ENCODE measurements at places on chromosomes 7 and 10.

DNA sequence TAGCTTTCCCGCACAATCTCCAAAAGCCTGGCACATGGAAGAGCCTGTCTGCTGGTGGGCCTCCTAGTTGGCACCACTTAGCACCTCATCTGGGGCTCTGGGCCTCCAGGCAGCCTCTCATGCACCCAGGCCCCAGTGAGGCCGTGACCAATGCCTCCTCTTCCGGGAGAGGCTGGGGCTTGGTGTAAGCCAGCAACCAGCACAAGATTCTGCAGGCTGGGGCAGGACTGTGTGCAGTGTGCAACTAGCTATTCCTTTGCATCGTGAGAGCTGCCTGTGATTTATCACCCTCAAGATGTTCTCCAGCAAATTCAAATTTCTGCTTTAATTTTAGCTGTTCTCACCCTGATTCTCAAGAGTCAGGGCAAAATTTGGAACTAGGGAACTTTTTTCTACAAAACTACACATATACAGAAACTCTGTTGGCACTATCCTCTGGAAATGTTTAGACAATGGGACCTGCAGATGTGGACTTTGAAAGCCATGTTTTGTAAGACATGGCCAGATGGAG is 603.7 kb upstream of the MKI67 start:
- no peak for DNase-seq

- no peak for DNase-seq
Observed at GRCh38 chr10:86953747-86954680, 3.4 kb downstream of the MMRN2 start.

DNA sequence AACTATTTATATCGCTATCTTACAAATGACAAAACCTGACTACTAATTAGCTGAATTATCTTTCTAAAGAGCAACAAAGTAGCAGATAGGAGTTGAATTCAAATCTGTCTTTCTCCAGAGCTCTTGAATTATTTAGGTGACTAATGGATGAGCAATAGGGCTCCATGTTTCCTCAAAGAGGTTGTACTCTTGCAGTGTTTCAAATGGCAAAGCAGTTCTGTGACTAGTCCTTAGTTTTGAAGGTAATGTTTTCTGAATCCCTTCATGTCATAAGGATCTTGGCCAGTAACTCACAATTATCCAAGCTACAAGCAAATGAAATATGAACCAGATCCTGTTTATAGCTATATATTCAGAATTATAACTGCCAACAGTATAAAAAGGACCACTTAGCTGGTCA is 999.7 kb downstream of the NRG3 start:
- no peak for DNase-seq

DNA sequence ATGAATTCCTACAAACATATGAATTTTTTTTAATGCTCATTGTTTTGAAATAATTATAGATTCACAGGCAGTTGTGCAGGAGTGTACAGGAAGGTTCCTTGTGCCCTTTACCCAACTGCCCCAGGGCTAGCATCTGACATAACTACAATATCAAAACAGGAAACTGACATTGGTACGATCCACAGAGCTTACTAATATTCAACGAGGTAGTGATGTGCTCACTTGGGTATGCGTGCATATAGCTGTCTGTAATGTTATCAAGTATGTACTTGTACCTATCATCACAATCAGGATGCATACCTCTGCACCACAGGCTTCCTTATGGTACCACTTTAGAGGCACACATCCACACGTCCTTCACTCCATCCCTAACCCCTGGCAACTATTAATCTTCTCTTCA is 68.3 kb downstream of the BMS1 start:
- DNase-seq, result no peak

GRCh38 chr10:6148251-6148701 is 54.5 kb upstream of the PFKFB3 start:
- DNase-seq, result no peak

DNA sequence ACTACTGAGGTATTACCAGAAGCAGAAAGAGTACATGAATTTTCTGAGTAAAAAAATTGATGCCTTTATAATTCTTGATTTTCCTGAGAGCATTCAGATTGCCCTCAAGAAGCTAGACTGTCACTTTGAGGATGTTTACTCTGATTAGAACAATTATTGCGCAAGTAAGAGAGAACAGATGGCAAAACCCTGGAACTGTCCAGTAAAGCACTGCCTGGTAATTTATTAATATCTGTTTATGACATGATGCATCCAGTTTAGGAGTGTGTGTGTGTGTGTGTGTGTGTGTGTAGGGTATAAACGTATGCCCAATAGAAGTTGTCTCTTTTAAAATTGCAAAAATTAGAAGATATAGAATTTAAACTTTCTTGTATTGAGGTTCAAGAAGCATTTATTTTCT is 379.7 kb downstream of the PHTF2 start:
- no peak for DNase-seq

GRCh38 chr7:17546592-17546991 is 248.1 kb downstream of the AHR start:
- DNase-seq, result no peak

- no peak for DNase-seq
Observed at GRCh38 chr7:101632641-101633040, 3.5 kb upstream of the MYL10 start.

- no peak for DNase-seq
Observed at GRCh38 chr10:45407542-45407941, 33.5 kb downstream of the ALOX5 start.

- peak; percentile 88 for DNase-seq
Observed at GRCh38 chr7:22356701-22357310, at the start of gene RAPGEF5. Gene RAPGEF5 (minus strand): TSS chr7:22357154. CDS start chr7:22357060, 94 bp downstream.

DNA sequence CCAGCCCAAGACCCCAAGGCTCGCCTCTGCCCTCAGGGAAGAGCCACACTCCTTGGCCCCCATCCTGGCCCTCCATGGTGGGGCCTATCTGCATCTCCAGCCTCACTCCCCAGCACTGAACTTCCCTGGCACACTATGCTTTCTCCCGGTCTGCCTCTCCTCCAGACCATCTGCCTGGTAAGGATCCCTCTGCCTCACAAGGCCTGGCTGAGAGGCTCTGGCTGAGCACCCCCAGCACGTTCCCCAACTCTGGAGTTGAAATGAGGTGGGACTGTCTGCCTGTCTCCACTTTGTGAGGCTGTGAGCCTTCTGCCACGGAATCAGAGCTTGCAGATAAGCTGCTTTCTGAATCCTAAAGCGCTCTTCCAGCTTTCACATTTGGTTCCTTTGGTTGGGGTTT is 220.7 kb downstream of the TNS3 start:
- DNase-seq, result no peak

DNA sequence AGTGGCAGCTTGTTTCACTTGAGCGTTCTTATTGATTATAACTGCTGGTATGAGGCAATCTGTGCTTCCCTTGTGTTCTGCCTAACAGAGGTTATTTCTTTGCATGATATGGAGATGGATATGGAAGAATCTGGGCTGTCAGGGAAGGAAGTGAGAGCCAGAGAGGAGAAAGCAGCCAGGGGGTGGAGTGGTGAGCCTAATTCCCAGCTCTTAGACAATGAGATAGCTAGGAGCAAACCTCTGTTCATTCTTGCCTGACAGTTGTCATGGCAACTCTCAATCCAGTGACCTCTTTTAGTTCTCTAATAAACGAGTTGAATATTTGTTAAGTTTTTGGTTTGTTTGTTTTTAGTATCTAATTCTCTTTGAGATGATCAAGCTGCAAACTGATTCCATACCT is 214.3 kb downstream of the NRG3 start:
- DNase-seq, result no peak

DNA sequence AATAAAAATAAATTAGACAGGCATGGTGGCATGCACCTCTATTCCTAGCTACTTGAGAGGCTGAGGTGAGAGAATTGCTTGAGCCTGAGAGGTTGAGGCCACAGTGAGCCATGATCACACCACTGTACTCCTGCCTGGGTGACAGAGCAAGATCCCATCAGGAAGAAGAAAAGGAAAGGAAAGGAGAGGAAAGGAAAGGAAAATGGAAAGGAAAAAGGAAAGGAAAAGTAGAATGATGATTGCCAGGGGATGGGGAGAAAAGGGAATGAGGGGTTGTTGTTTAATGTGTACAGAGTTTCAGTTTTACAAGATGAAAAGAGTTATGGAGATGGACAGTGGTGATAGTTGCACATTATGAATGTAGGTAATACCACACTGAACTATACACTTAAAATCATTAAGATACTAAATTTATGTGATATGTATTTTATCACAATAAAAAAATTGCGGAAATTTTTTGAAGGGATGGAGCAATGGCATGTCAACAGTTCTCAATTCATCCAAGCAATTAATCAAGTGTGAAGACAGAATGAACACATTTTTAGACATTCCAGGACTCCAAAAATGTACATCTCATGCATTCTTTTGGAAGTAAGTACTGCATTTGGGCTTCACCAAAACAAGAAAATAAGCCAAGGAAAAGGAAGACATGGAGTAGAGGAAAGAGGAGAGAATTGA is 44.3 kb downstream of the IL6 start:
- no peak for DNase-seq

DNA sequence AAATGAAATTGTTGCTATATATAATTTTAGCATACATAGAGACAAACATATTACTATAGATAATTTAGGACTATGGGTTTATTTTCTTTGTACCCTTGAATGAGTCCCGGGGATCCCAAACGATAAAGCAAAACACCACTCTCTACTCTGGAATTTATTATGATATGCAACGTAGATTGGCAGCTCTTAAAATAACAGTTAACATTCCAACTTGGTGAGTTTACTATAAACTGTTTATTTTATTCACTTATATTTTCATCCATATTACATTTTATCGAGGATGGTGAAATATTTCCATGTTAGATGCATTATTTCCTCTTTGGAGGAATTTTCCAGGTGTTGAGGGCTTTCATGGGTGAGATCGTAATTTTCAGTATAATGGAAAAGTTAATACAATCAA is 138.7 kb upstream of the DGKB start:
- no peak for DNase-seq

GRCh38 chr7:4266270-4267040 is 415.6 kb upstream of the FOXK1 start:
- no peak for DNase-seq

- DNase-seq, result no peak
Observed at GRCh38 chr7:99396418-99397296, 11.7 kb downstream of the PDAP1 start.

GRCh38 chr7:100860702-100861615 is 6.2 kb upstream of the TRIP6 start:
- DNase-seq, result no peak

DNA sequence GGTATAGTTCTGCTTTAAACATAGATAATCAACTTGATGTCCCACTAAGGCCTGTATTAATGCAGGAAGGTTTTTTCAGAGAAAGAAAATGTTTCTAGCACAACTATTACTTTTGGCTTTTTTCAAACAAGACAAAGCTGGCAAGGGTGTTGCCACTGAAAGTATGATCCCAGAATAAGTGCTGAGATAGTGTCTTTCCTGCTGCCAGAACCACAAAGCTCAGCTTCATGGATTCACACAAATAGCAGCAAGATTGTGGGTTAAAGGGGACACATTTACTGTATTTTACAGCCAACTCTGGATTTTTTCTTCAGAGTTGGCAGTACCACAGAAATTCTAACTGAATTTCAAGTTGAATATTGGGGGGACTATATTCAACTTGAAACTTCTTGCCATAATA is 4.3 kb downstream of the NCOA4 start:
- DNase-seq, result no peak

DNA sequence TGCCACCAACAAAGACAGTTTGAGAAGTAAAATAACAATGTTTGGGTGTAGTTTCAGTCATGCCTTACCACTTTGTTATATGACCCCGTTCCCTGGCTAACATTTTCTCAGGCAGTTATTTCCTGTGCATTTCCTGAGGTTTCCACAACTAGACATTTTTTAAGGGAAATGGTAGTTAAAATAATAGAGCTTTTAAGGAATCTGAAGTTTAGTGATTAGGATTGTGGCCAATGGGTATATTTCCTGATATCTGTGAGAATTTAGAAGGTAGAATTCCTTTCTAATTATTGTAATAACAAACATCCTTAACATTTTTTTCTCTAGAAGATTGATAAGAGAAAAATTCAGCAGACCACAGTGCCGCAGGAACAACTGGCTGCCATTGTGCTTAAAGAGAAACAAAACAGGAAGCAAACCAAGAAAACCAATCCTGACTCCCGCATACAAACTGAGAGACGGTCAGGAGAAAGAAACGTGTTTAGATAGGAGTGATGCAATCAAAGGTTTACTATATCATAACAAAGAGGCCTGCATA is 193.6 kb downstream of the MBL2 start:
- DNase-seq, result no peak

DNA sequence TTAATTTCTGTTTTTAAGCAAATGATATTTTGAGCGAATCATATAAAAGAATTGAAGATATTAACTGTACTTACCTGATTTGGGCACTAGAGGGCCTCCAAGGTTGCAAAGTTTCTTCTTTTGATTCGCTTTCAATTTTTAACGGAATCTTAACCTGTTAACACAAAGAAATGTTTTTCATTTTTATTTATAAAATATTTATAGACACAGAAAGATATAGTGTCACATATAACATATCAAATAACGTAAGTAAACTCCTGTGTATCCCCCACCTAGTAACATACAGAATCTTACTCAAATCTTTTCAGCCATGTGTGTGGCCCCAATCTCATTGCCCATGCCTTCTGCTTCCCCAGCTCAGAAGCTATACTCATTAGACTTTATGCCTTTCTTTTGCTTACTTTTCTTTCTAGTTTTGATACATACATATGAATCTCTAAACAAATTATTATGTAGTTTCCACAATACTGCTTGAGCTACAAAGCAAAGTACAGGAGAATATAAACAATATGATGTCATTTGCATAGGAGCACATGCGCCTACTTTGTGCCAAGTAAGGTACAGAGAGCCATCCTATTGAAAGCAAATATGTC is 49.5 kb upstream of the ZPBP start:
- peak; percentile 79 for DNase-seq

- no peak for DNase-seq
Observed at GRCh38 chr7:72025381-72025960, 386.7 kb downstream of the CALN1 start.

DNA sequence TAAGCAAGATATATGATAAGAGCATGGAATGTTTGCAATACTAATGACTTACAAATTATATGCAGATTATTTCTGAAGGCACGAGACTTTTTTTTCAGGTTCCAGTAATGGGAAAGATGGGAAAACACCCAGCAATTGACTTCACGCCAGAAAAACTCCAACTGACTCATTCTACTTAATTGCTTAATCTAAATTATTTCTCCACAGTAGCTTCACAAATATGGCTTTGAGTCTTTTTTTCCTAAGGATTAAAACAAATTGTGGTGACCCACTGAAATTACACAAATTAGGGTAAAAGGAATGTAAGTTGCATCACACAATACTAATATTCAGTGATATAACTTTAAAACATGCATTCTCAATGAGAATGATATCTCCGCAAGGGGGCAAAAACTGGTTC is 138.7 kb downstream of the GNAI1 start:
- no peak for DNase-seq

GRCh38 chr7:155941688-155942087 is 129.4 kb upstream of the SHH start:
- DNase-seq, result no peak

GRCh38 chr7:151248346-151249033 is at the start of gene SMARCD3:
Gene SMARCD3 (minus strand): TSS chr7:151248694. CDS start chr7:151248562, 132 bp downstream.
- no peak for DNase-seq

- no peak for DNase-seq
Observed at GRCh38 chr10:6114805-6115341, 26.0 kb downstream of the RBM17 start.

- DNase-seq, result no peak
Observed at GRCh38 chr10:122457934-122458333, 3.4 kb upstream of the HTRA1 start.

Data from Karpas-422 (cell line).